ENCODE measurements at places on chromosomes 2 and 18.

DNA sequence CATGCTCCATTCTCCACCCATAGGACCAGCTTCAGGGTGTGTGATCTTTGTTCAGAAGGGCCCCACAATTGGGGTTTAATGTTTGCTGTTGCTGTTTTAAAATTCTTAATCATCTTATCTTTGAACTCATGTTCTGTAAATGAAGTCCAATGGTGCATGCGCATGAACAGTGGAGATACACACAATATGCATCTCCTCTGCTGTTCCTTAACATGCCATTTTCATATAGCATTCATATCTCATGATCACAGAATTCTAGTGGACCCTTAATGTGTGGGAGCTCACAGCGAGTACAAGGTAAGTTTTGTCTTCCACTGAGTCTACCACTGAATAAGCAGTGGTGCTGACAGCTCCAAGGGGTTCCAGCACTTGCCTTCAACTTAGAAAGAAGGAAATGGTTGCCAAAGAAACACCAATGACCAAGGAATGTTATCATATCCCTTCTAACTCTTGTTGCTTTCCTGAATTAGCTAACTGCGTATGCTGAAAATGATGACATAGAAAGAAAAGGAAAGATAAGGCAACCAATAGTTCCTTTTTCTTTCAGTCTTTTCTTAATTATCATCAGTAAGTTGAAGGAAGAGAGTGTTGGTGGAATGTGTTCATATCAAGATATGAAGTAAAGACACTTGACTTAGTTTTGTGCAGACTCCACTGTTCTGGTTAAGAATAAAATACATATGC is 258.9 kb upstream of the FBXO11 start:
- no peak for DNase-seq

DNA sequence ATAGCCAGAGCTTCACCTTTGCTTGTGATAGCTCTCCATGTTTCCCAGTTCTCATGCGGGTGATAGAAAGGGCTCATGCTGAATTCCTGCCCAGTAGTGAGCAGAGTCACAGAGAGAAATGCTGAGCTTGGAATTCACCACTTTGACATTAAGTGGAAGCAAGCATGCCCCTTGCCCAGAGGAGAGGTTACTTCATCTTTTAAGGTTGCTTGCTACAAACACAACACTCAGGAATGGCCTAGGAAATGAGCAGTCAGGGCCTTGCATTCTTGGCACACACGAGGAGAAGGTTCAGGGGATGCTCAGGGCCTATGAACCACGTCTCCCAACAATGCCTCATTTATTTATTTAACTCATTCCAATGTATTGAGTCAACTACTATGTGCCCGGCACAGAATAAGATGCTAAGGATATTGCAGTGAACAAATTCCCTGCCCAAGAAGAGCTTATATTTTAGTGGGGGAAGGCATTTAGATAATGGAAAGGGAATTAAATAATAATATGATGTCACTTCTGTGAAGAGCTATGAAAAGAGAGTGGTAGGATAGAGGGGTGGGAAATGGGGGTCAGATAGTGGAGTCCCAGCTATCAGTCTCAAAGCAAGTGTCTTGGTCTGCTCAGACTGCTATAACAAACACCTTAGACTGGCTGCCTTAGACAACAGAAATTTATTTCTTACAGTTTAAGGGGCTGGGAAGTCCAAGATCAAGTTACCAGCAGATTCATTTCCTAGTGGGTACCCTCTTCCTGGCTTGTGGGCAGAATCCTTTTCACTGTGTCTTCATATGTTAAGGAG is 42.1 kb downstream of the DDX18 start:
- no peak for DNase-seq

GRCh38 chr2:162258169-162258568 is 14.9 kb upstream of the FAP start:
- no peak for DNase-seq

- no peak for DNase-seq
Observed at GRCh38 chr2:177295484-177295883, 31.0 kb upstream of the NFE2L2 start.

GRCh38 chr2:179817181-179817841 is 44.1 kb downstream of the ZNF385B start:
- no peak for DNase-seq
